ENCODE measurements at places on chromosomes 13 and 19.

- DNase-seq: no peak
Observed at GRCh38 chr13:100484702-100485101, 103.9 kb downstream of the GGACT start.

DNA sequence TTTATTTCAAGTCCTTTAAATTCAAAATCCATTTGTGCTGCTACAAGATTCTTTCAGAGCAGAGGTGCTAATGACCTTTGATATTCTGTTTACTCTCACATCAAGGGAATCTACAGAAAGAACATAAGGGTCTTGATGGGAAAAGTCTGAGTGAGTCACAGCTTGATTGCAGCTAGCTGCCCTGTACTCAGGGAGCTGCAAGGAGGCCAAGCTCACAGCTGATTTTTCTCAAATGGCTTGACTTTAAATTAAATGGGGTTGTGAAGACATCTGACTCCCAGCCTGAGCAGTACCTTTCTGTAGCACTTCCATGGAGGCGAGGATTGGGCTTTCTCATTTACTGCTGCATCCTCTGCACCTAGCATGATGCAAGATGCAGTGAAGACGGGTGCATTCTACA is 62.5 kb downstream of the RAP2A start:
- DNase-seq: no peak

DNA sequence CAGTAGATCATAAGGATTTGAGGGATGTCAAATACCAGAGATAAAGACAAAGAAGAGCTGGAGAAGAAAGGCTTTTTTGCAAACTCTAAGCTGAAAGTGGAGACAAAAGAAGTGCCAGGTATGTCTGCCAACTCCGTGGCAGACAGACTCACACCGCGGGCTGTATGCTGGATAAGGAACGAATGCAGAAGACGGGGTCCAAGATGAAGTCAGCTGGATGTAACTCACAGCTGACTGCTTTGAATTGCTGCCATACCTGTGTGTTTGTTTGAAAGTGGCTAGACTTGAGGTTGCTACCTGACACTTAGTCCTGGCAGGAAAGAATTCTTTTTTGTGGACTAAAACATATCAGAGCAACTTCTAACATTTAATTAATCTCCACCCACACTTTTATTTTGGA is 398.8 kb downstream of the DLEU7 start:
- no peak for DNase-seq

DNA sequence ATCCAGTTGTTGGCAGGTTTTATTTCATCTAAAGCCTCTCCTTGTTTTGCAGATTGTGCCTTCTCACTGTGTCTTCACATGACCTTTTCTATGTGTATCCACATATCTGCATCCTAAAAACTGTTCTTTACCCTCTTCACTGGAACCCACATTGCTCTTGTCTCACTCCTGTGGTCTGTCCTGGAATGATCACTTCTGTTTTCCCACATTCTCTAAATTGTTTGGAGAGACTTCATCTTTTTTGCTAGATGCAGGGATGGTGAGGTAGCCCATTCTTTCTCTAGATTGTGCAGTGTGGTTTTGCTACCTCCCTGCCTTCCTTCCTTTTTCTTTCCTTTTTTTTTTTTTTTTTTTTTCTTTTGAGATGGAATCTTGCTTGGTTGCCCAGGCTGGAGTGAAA is 608.6 kb upstream of the MIR17HG start:
- no peak for DNase-seq

- DNase-seq: no peak
Observed at GRCh38 chr19:16061943-16062342, 14.4 kb upstream of the TPM4 start.

GRCh38 chr13:29593605-29594297 is 1.7 kb downstream of the SLC7A1 start:
- DNase-seq: no peak

GRCh38 chr13:104993708-104994107 is 1541.8 kb downstream of the EFNB2 start:
- DNase-seq: no peak

DNA sequence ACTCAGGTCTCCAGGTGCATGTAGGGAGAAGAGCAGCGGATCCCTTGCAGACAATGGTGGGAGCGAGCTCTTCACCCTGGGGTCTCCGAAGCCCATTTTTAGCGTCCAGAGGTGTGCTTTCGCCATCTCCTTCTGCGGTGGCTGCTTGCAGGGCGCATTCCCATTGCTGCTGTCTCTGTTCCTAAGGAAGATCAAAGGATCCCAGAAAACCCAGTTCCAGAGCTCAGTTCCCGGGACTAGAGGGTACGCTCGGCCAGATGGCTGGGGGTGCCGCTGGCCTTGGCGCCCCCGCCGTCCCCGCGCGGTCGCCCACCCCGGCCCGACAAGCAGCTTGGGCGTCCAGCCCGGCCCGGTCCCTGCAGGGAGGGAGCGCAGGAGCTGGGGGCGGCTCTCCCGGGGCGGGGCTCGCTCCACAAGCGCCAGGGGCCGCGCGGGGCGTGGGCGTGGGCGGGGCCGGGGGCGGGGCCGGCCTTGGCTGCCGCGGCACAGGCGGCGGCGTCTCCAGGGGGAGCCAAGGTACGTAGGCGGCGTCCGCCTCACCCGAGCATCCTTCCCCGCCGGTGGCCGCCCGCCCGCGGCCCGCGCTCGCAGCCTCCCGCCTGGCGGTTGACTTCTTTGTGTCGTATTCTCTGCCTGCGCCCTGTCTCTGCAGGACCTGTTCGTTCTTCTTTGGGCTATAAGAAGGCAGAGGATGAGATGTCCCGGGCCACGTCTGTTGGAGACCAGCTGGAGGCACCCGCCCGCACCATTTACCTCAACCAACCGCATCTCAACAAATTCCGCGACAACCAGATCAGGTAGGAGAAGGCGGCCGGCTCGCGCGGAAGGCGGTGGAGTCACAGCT is 96.8 kb downstream of the ATP8A2 start:
- no peak for DNase-seq

- DNase-seq: no peak
Observed at GRCh38 chr13:110462091-110462490, 99.4 kb downstream of the RAB20 start.

- no peak for DNase-seq
Observed at GRCh38 chr19:18100710-18101109, 3.1 kb downstream of the MAST3 start.

DNA sequence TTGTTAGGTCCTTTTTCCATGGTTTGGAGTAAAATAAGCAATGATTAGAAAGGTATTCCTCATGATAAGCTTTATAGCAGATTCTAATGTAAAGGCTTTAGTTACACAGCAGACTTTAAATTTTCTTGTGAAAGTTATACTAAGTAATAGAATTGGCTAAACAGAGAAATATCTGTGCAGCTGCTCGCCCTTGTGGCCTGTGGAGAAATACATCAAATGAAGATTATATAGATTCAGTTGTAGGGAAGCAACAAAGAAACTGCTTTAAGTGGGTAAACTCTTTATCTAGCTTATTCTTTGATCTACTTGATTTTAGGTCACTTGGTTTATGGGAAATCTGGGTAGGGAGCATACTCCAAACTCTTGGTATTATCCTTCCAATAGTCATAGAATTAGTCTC is 1269.7 kb upstream of the SPRY2 start:
- no peak for DNase-seq

DNA sequence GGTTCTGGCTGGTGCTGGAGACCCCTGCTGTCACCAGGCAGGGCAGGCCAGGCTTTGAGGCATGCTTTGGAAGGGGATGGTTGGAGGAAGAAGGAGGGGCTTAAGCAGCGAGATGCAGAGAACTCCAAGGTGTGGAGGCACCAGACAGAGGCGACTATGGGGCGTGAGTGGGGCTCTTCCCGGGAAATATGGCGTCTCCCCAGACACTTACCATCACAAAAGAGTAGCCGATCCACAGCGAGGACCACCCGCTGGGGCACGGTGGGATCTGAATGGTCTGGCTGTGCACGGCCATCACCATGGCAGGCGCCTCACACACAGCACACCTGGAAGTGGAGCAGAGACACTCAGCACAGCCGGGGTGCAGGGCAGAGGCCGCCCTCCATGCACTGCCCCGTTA is 151.9 kb downstream of the COL4A1 start:
- no peak for DNase-seq

All from CD4-positive, alpha-beta T cell treated with Interleukin-10 for 1 hour (primary cell).